Tibial artery (tissue), 4 donors: ENCODE measurements at places on chromosomes 3 and 15.
A peak's percentile ranks its signal among the peaks of the same experiment; 100 is the strongest.

DNA sequence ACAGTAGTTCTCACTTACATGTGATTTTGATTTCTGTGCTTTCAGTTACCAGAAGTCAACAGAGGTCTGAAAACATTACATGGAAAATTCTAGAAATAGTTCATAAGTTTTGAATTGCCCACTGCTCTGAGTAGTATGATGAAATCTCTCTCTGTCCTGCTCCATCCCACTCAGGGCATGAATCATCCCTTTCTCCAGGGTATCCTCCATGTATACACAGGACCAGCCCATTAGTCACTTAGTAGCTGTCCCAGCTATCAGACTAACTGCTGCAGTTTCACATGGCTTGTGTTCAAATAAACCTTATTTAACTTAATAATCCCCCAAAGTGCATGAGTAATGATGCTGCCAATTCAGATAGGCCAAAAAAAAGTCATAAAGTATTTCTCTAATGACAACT, 38.6 kb downstream of the EPHA3 start:
- no peaks in the 10 kb centered on the region for H3K4me1 ChIP-seq
- no peak overlapping the region for H3K4me3 ChIP-seq
- no peaks in the 10 kb centered on the region for H3K27me3 ChIP-seq
- DNase-seq: peak; percentile 43
- no peak overlapping the region for H3K27ac ChIP-seq

GRCh38 chr3:158337110-158337509, 227.2 kb downstream of the RSRC1 start:
- no peak for DNase-seq
- no peaks in the 10 kb centered on the region for H3K4me1 ChIP-seq
- no peak overlapping the region for H3K4me3 ChIP-seq
- H3K36me3 ChIP-seq: no peaks in the 10 kb centered on the region
- no peaks in the 10 kb centered on the region for H3K27me3 ChIP-seq

GRCh38 chr3:117874028-117874690, 1160.5 kb downstream of the IGSF11 start:
- H3K27ac ChIP-seq: no peak overlapping the region
- H3K4me3 ChIP-seq: no peak overlapping the region
- no peaks in the 10 kb centered on the region for H3K4me1 ChIP-seq
- no peaks in the 10 kb centered on the region for H3K36me3 ChIP-seq
- H3K27me3 ChIP-seq: no peaks in the 10 kb centered on the region

DNA sequence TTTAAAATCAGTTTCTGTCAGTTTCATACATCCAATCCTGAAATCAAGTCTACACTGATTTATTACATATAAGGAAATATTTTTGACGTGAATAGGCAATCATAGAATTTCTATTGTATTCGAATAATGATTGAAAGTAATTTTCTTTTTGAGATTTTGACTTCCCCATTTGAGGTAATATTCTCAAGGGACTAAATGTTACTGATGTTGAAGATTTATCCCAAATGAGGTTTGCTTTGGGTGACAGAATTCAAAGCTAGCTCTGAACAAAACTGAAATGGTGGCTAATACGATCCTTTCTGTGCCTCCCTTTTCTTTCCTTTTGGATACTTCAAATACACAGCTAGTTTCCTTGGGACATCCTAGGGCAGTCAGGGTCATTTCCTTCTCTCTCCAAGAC, 12.9 kb upstream of the CNBP start:
- no peaks in the 10 kb centered on the region for H3K27me3 ChIP-seq
- no peak overlapping the region for H3K4me3 ChIP-seq
- H3K36me3 ChIP-seq: no peaks in the 10 kb centered on the region
- H3K4me1 ChIP-seq: peaks cover 13% of the 10 kb centered on the region
- DNase-seq: no peak

DNA sequence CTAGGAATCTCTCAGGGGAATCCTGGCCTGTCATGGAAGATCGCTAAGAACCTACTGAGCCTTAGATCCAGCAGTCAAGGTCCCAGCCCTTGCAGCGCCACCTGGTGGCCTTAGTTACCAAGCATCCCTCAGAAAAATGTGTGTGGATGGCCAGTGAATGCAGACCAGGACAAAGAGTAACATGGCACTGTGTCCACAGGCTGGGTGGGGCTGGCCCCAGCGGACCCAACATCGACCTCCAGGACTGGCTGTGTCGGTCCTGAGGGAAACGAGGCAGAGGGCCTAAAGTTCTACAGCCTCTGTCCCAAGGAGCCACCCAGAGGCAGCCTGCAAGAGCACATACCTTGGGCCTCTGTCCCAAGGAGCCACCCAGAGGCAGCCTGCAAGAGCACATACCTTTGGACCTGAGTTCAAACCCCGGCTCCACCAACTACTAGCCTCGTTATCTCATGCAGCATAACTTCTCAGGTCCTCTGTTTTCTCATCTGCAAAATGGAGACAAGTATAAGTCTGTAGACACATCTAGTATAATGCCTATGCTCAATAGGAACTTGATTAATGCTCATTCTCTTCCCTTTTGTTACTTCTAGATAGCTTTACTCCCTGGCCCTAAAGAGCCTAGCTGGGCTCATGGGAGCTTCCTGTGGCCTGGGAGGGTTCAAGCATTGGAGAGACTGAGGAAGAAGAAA, 57.5 kb upstream of the HERC1 start:
- H3K4me1 ChIP-seq: no peaks in the 10 kb centered on the region
- DNase-seq: peak; percentile 65
- no peak overlapping the region for H3K27ac ChIP-seq
- no peaks in the 10 kb centered on the region for H3K36me3 ChIP-seq
